Fibroblast of lung (primary cell): ENCODE measurements at places on chromosomes 16 and 17. TPM values are rescaled to one million over a fixed set of nuclear protein-coding genes. Genes with fewer than 3 reads are reported as not detected.

CCL4L2 gene
- total RNA-seq, result not detected in 2 replicates

CHCT1 gene
- 0.26 TPM in 1 of 2 replicates, not detected in the other for total RNA-seq

GRCh38 chr17:5931616-5932015 is 138.6 kb upstream of the WSCD1 start:
- no peaks in the 10 kb centered on the region for H3K4me1 ChIP-seq
- peak; percentile 7 for DNase-seq
- no peaks in the 10 kb centered on the region for H3K36me3 ChIP-seq
- no peak overlapping the region for H3K4me3 ChIP-seq
- no peaks in the 10 kb centered on the region for H3K27me3 ChIP-seq

GRCh38 chr17:58686980-58687379 is 4.9 kb downstream of the TEX14 start:
- H3K27ac ChIP-seq, result no peak overlapping the region
- H3K4me3 ChIP-seq, result no peak overlapping the region
- H3K36me3 ChIP-seq, result no peaks in the 10 kb centered on the region
- DNase-seq, result no peak
- H3K27me3 ChIP-seq, result no peaks in the 10 kb centered on the region

GRCh38 chr17:64653325-64653984 is 8.7 kb downstream of the SMURF2 start:
- peak overlapping the region; percentile 25 for H3K4me3 ChIP-seq
- DNase-seq, result peak; percentile 70
- H3K36me3 ChIP-seq, result peaks cover 3% of the 10 kb centered on the region

GRCh38 chr16:66245072-66245471 is 121.4 kb upstream of the CDH5 start:
- H3K4me1 ChIP-seq, result peaks cover 8% of the 10 kb centered on the region
- no peak overlapping the region for H3K27ac ChIP-seq
- no peak overlapping the region for H3K4me3 ChIP-seq
- DNase-seq, result no peak
- no peaks in the 10 kb centered on the region for H3K36me3 ChIP-seq
- H3K27me3 ChIP-seq, result peaks cover 4% of the 10 kb centered on the region

GPR139 gene
- total RNA-seq, result not detected in 2 replicates

KRT36 gene
- not detected in 2 replicates for total RNA-seq

DNA sequence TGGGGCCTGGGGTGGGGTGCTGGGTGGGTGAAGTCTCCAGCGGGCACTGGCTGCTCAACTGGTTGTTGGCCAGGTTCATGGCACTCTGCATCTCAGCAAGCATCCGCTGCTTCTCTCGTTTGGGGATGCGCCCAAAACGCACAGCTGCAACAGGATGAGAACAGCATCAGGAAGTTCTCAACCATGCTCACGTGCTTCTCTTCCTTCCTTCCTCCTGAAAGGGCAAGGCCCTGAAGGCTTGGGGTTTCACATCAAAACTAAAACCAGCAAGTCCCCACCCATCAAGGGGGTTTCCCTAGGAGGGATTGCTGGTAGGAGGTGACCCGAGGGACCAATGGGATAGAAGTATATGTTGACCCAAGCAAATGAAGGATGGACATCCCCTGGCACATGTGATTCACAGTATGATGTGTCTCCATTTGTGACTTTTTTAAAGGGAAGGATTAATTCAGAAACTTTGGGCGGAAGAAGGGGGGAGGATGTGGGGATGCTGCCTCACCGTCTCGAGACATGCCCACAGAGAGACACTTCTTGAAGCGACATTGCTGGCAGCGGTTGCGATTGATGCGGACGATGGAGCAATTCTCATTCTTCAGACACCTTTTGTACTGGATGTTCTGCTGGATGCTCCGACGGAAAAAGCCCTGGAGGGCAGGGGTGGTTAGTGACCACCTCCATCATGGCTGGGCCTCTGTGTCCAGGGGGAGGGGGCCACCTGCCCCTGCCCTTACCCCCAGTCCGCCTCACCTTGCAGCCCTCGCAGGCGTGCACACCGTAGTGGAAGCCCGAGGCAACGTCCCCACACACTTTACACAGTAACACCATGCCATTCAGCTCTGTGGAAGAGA is 4.2 kb downstream of the NR1D1 start:
- no peaks in the 10 kb centered on the region for H3K27me3 ChIP-seq
- peaks cover 26% of the 10 kb centered on the region for H3K4me1 ChIP-seq
- peaks cover 28% of the 10 kb centered on the region for H3K36me3 ChIP-seq
- H3K4me3 ChIP-seq, result no peak overlapping the region
- H3K27ac ChIP-seq, result no peak overlapping the region

GRCh38 chr17:76506408-76507345 is 5.5 kb upstream of the RHBDF2 start:
- peaks cover 4% of the 10 kb centered on the region for H3K27me3 ChIP-seq
- peak; percentile 39 for DNase-seq
- no peaks in the 10 kb centered on the region for H3K36me3 ChIP-seq
- H3K27ac ChIP-seq, result no peak overlapping the region
- no peak overlapping the region for H3K4me3 ChIP-seq

PRDM7 gene
- total RNA-seq, result not detected in 2 replicates

PLEKHH3 gene
- total RNA-seq, result 19.3 and 24.6 TPM in 2 replicates

GRCh38 chr17:56540836-56541235 is 52.7 kb upstream of the NOG start:
- DNase-seq, result no peak
- no peaks in the 10 kb centered on the region for H3K36me3 ChIP-seq
- H3K27me3 ChIP-seq, result no peaks in the 10 kb centered on the region
- H3K4me3 ChIP-seq, result no peak overlapping the region
- no peak overlapping the region for H3K27ac ChIP-seq

- no peak overlapping the region for H3K4me3 ChIP-seq
- DNase-seq, result no peak
- no peak overlapping the region for H3K27ac ChIP-seq
- H3K4me1 ChIP-seq, result peaks cover 4% of the 10 kb centered on the region
- no peaks in the 10 kb centered on the region for H3K36me3 ChIP-seq
- no peaks in the 10 kb centered on the region for H3K27me3 ChIP-seq
Observed at GRCh38 chr16:2840914-2841313, 10.8 kb downstream of the ZG16B start.

GUCY2D gene
- total RNA-seq, result not detected in 2 replicates

- peak overlapping the region; percentile 38 for H3K27ac ChIP-seq
- H3K36me3 ChIP-seq, result peaks cover 41% of the 10 kb centered on the region
- peak; percentile 58 for DNase-seq
- no peaks in the 10 kb centered on the region for H3K27me3 ChIP-seq
Observed at GRCh38 chr17:45098869-45099616, 33.3 kb downstream of the PLCD3 start.

DNA sequence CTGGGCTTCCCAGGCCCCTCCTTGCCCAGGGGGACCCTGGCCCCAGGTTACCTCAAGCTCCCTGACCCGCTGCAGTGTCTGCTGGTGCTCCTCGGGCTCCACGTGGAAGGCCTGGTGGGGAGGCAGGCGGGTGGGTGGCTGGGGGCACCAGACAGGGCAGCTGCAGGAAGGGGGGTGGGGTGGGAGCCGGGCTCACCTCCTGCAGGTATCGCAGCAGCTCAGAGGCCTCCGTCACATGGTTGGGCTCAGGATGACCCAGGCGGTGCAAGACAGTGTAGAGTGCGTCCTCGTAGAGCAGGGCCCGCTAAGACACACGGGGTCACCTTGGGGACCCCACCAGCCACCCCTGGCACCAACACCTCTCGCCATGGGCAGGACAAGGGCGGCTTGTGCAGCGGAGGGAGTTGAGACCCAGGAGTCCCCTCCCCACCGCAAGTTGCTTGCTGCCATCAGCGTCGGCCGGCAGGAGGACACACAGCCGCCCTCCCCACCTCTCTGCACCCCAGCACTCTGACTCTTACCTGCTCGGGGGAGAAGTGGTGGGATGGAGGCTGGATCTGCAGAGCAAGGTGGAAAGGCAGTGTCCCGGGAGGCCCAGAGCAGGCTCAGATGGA is 1.1 kb downstream of the UNC13D start:
- peaks cover 5% of the 10 kb centered on the region for H3K4me1 ChIP-seq
- H3K4me3 ChIP-seq, result no peak overlapping the region
- H3K36me3 ChIP-seq, result peaks cover 10% of the 10 kb centered on the region

TBC1D28 gene
- not detected in 2 replicates for total RNA-seq

- no peaks in the 10 kb centered on the region for H3K4me1 ChIP-seq
- no peak overlapping the region for H3K27ac ChIP-seq
- no peak overlapping the region for H3K4me3 ChIP-seq
Observed at GRCh38 chr17:74002241-74002640, 201.2 kb upstream of the RPL38 start.

GRCh38 chr16:17370731-17371285 is 100.0 kb downstream of the XYLT1 start:
- DNase-seq, result no peak
- H3K4me3 ChIP-seq, result no peak overlapping the region
- H3K4me1 ChIP-seq, result no peaks in the 10 kb centered on the region
- no peaks in the 10 kb centered on the region for H3K27me3 ChIP-seq
- no peak overlapping the region for H3K27ac ChIP-seq

SLFN14 gene
- not detected in 2 replicates for total RNA-seq

NUP88 gene
- 61.1 and 79.6 TPM in 2 replicates for total RNA-seq

DNA sequence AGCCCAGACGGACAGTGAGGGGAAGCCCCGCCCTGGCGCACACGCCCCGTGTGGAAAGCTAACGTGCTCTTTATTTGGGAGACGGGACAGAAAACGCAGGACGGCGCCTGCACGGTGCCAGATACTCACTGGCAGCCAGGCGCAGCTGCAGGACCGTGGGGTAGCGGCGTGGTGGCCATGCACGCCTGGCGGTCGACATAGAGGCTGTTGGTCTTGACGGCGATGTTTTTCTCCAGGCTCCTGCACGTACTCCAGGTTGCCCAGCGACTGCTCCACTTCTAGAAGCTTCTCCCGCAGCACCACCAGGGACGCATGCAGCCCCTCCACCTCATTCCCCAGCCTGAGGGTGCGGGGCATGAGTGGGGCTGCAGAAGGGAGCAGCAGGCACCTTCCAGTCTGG is 5.1 kb upstream of the C1QTNF8 start:
- no peak for DNase-seq
- H3K4me3 ChIP-seq, result no peak overlapping the region
- H3K36me3 ChIP-seq, result no peaks in the 10 kb centered on the region
- no peak overlapping the region for H3K27ac ChIP-seq
- H3K27me3 ChIP-seq, result no peaks in the 10 kb centered on the region

HOXB4 gene
- total RNA-seq, result 6.2 and 8.9 TPM in 2 replicates

PGAP6 gene
- 48.8 and 82.7 TPM in 2 replicates for total RNA-seq

DNA sequence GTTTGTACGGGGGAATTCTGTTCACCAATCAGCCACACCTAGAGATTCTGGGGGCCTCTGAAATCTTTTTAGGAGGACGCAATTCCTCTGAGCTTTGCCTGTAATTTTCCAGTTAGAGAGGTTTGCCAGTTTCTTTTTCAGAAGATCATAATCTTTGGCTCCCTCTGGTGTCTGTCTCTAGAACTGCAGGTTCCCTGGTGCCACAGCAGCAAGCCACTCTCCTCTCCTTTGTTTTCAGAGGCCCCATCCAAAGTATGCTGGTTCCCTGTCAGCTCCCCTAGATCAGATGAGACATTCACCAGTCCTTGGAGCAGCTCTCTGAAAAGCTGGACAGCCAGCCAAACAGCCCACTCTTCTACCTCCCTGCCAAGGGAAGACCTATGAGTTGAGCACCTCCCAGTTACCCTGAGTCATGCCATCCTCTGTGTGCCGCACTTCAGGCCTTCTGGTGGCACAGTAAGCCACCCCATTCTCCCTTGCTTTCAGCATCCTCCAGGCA is 36.1 kb downstream of the RNF112 start:
- peak; percentile 47 for DNase-seq
- H3K4me1 ChIP-seq, result peaks cover 20% of the 10 kb centered on the region
- H3K27ac ChIP-seq, result peak overlapping the region; percentile 45
- H3K36me3 ChIP-seq, result no peaks in the 10 kb centered on the region
- H3K27me3 ChIP-seq, result no peaks in the 10 kb centered on the region

- no peaks in the 10 kb centered on the region for H3K4me1 ChIP-seq
- H3K4me3 ChIP-seq, result no peak overlapping the region
- DNase-seq, result no peak
- H3K27me3 ChIP-seq, result no peaks in the 10 kb centered on the region
Observed at GRCh38 chr17:56847106-56847505, 13.2 kb downstream of the DGKE start.

DNA sequence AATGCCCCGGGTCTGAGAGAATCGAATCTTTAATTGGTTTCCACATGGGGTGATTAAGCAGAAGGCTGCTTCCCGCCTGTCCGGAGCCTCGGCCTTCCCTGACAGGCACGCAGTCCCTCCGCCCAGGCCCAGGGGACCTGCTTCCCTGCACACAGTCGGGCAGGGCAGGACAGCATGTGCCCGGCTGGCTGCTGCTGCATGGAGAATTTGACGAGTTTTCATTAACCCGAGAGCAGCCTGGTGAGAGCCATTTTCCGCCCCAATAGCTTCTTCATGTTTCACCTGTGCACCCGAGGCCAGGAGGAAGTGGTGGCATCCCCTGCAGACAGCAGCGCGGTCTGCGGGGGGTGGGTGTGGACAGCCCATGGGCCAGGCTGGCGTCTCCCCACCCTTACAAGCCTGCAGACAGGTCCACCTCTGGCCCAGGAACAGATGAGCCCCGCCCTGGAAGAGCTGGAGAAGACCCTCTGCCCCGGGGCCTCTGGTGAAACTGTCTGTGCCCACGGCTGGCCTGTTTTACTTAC is 67.0 kb downstream of the KLHDC4 start:
- no peak overlapping the region for H3K27ac ChIP-seq
- no peaks in the 10 kb centered on the region for H3K27me3 ChIP-seq
- H3K4me1 ChIP-seq, result no peaks in the 10 kb centered on the region
- peaks cover 4% of the 10 kb centered on the region for H3K36me3 ChIP-seq
- no peak overlapping the region for H3K4me3 ChIP-seq
- no peak for DNase-seq

GRCh38 chr17:77779711-77780539 is 178.6 kb upstream of the TNRC6C start:
- H3K36me3 ChIP-seq, result no peaks in the 10 kb centered on the region
- DNase-seq, result no peak
- H3K27me3 ChIP-seq, result peaks cover 4% of the 10 kb centered on the region
- H3K27ac ChIP-seq, result no peak overlapping the region

GRCh38 chr16:67396159-67397035 is 3.1 kb upstream of the TPPP3 start:
- no peak overlapping the region for H3K4me3 ChIP-seq
- H3K36me3 ChIP-seq, result no peaks in the 10 kb centered on the region
- H3K27ac ChIP-seq, result peak overlapping the region; percentile 30
- H3K4me1 ChIP-seq, result peaks cover 19% of the 10 kb centered on the region

DNA sequence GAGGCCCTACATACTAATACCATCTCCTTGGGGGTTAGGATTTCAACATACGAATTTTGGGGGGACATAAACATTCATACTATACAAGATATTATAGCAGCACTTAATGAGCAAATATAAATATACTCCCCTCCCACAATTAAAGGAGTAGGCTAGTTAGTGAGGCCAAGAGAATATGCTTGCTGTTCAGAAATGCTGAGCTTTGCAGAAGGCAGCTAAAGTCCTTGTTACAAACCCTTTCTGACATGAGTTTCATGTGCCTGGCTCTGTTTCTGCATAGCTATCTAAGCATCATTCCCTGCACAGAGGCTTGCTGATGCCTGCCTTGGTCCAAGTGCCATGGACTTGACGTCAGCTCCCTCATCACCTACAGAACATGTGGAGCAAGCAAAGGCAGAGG is 73.5 kb downstream of the GP2 start:
- no peak overlapping the region for H3K4me3 ChIP-seq
- H3K27ac ChIP-seq, result no peak overlapping the region
- H3K27me3 ChIP-seq, result no peaks in the 10 kb centered on the region
- DNase-seq, result no peak
- H3K4me1 ChIP-seq, result no peaks in the 10 kb centered on the region
- H3K36me3 ChIP-seq, result no peaks in the 10 kb centered on the region

GRCh38 chr17:51643702-51644490 is 383.6 kb downstream of the UTP18 start:
- no peak for DNase-seq
- no peak overlapping the region for H3K27ac ChIP-seq
- H3K4me3 ChIP-seq, result no peak overlapping the region
- no peaks in the 10 kb centered on the region for H3K36me3 ChIP-seq

SMIM22 gene
- not detected in 2 replicates for total RNA-seq

KIF2B gene
- total RNA-seq, result not detected in 2 replicates
